ENCODE measurements at places on chromosomes 2 and 18.

DNA sequence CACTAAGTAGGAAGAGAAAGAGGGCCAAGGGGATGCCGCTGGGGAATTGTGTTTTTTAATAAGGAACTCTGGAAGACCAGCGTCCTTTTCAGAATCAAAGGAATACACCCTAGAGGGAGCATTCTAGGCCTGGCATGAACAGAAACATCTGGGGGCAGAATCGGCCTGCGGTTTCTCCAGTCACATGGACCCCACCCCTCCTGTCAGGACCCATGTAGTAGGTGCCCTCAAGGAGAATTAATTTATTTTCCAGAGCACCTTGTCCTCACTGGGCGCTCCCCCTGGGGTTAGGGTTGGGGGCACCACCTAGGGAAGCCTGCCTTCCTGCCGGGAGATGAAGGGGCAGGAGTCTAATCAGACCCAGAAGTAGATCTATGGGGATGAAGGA, 44.2 kb downstream of the TMEM37 start:
- DNase-seq = no peak

GRCh38 chr2:10668402-10669012, 21.3 kb downstream of the NOL10 start:
- DNase-seq = no peak

DNA sequence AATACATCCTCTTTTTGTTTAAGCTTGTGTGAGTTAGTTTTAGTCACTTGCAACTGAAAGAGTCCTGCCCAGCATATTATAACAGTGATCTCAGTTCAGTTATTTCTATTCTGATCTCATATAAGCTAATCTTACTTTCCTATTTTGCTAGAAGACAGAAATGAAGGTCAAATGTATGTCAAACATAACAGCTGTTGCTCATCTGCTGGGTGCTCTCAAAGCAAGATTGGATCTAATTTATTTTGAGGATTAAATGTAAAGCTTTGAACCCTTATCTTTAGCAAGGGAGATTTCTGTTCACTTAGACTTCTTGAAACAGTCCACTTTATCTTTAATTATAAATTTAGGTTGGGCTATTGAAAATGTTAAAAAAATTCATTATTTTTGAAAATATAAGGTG, 31.2 kb downstream of the CRYGD start:
- no peak for DNase-seq

DNA sequence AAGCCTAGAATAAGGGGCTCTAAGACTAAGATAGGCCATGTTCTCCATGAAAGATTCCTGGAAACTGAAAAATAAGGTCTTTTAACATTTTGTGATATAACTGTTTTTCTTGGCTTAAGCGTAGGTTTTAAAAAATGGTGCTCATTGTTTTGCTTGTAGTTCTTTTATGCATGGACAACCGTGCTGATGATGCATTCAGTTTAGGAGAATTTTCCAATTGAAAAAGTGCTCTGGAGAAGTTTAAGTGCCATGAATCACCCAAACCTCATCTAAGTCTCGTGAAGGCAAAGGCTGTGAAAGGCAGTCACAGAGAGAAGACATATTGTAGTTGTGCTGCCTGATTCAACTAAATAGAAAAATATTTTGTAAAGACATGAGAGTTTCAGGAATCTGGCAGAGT, 111.8 kb upstream of the GAREM1 start:
- DNase-seq = no peak

DNA sequence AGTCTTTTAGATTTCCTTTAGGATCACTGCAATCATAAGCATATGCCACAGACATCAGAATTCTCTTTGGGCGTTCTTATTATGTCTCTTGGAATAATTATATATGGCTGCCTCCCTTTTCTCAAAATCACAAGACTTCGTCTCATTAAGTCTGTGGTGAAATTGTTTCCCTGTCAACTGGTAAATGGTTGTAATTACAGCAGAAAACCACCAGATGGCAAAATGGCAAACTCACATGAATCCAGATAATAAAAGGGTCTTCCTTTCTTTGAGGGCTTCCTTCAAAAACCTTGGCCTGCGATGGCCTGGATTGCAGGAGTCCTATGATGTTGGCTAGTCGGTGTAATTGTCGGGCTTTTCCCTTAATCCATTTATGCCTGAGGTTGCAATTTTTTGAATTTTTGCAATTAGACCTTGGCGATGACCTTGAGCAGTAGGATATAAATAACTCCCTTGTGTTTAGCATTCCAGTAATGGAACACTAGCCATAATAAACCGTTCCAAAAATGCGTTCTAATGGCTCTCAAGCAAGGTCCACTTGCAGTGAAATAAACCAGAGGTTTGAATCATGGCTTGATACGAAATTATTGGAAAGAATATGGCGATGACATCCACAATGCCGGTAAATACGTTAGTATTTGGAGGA, 656.4 kb downstream of the MBD2 start:
- DNase-seq = no peak

- no peak for DNase-seq
These were observed 239.7 kb upstream of the TNP1 start for GRCh38 chr2:217099561-217099960.

GRCh38 chr18:59834267-59834666, 65.5 kb upstream of the PMAIP1 start:
- no peak for DNase-seq

GRCh38 chr2:45813003-45813941, 161.8 kb downstream of the PRKCE start:
- DNase-seq = no peak

DNA sequence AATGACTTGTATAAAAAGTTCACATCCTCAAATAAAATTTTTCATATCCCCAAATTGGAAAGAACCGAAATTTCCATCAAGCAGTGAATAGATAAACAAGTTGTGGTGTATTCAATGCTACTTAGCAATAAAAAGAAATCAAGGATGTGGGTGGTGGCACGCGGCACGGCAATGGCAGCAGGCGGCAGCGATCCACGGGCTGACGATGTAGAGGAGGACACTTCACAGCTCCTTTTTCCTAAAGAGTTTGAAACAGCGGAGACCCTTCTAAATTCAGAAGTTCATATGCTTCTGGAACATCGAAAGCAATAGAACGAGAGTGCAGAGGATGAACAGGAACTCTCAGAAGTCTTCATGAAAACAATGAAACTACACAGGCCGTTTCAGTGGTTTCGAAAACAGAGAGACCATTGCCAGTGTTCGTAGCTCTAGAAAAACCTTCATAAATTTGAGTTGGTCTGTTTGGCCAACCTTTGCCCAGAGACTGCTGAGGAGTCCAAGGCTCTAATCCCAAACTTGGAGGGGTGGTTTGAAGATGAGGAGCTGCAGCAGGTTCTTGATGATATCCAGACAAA, 9.8 kb upstream of the IL36A start:
- peak; percentile 66 for DNase-seq

DNA sequence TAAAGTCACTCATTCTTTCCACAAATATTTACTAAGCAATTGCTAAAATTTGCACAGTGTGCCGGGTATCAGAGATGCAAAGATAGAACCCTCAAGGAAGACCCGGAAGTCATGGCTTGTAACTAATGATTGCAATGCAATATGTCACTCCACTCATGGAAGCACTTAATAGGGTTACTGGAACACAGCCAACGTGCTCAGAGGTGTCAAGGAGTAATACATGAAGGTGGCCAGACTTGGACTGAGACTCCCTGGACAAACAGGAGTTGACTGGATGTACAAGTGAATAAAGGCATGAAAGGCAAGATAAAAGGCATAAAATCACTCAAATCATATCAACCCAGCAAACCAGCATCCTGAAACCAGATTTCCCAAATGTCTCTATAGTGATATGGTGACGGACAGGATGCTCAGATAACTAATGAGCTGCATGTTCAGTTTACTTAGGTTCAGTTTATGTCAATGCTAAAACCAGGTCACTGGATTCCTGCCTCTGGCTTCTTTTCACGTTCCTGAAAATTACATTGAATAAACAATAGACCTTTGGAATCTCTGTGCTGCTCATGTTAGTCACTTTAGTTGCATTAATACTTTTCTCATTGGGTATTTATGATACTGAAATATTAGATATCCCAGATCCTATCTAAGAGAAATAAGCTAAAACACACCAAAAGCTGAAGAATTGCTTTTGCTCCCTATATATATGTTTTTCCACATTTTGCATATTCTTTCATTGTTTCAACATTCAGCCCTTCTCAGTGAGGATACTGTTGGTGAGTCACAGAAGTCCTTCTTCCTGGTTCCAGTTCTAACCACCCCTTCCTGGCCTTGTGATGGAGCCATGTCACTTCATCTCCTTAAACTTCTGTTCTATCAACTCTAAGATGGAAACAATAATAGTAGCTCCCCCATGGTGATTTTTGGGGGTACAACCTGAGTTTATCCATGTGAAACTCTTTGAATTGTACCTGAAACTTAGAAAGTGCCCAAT, 688.9 kb upstream of the ID2 start:
- no peak for DNase-seq

GRCh38 chr18:63871836-63872235, 15.7 kb upstream of the SERPINB2 start:
- DNase-seq = no peak

DNA sequence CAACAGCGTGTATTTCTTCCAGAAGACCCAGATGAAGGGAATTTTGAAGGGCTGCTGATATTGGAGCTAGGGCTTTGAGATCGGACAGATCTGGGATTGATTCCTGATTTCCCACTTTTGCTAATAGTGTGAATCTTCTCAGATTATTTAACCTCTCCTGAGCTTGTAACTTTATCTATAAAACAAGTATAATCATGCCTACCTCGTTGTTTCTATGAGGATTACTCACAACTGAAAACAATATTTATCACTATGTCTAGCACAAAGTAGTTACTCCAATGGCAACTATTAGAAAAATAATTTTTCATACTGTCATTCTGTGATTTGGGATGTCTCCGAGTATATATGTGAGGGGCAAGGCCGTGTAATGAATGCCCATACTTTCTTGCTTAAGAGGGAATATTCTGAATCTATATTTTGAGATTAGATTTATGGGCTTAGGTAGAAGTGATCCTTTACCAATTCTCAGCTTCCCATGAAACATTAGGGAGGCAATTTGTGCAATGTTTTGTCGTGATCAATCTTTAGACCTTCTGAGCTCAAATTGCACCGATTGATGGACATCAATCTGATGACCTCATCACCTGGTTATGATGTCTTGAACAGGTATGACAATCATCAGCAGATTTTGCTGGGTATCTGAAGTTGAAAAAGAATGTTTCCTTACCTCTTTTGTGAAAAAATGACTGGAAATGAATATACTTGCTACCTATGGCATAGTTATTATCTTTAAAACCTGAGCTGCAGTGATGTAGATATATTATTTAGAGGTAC, 339.9 kb downstream of the KCNS3 start:
- DNase-seq = no peak

DNA sequence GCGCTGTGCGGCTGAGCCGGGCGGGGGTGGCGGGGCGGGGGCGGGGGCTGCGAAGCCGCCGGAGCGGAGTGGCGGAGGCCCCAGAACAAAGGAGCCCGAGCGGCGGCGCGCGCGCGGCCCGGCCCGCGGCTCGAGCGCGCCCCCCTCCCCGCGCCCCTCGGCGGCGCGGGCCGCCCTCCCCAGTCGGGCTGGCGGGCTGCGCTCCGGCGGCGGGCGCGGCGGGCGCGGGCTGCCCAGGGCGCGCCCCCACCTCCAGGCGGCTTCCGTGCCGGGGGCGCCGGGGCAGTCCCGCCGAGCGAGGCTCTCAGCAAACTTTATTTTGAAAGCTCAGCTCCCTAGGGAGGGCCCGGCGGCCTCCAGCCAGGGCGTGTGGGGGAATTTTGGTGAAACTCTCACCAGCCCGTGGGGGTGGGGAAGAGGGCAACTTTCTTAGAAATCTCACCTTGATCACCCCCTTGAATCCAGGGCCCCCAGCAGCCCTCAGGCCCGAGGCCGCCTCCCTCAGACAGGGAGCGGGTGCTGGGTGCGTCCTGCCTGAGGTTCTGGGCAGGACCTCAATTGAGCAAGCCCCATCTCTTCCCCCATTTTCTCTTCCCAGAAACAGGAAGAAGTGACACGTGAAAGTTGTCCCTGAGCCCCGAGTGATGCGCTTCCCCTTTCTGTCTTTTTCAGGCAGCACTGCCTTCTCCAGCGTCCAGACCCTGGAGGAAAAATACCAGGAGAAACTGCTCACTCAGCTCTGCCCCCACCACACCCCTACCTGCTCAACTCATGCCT, 786 bp downstream of the TET3 start:
- peak; percentile 88 for DNase-seq

DNA sequence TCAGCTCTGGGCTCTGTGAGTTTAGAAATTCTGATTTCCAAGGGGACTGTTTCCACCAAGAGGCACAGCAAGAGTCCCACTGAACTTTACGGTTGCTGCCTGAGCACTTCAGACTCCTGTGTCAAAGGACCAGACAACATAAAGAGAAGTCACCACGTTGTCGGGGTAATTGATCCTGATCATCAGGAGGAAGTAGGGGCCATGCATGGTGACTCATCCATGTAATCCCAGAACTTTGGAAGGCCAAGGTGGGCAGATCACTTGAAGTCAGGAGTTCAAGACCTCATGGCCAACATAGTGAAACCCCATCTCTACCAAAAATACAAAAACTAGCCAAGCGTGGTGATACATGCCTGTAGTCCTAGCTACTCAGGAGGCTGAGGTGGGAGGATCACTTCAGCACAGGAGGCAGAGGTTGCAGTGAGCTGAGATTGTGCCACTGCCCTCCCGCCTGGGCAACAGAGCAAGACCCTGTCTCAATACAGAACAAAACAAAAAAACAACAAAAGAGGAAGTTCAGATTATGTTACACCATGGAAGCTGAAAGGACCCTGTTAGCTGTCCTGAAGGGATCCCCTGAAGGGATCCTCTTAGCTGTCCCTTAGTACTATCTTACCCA, 9.4 kb upstream of the ASXL2 start:
- DNase-seq = no peak

DNA sequence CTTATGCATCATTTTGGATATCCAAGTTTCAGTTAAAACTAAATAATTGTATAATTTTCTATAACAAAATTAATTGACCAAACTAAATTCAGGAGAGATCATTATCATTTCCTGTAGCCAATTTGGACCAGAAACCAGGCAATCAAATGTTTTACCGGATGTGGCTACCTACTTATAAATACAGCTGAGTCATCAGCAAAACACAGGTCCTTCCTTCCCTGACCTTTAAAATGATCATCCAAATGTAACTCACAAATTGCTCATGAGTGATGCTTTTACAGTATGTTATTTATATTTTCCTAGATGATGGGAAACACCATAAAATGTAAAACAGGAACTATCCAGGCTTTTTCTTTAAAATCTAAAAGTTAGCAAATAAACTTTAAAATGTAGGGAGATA, 133.7 kb downstream of the CBLN2 start:
- DNase-seq = no peak

DNA sequence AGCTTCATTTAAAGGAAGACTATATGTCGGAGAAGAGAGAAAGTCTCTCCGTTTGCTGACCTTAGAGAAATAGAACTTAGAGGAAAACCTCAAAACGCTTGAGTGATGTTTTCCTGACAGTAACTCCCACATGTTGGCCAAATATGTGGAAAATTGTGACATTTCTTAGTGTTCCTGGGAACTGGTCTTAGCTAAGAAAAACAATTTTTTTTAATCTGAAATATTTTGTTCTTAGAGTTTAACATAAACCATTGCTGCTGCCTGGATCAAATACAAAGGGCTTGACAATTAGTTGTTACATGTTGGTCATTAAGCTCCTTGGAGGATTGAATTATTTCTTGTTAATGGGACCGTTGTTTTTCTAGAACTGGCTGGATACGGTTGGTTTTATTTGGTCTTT, 16.3 kb downstream of the DYNC2LI1 start:
- no peak for DNase-seq

- no peak for DNase-seq
These were observed 66.8 kb upstream of the FOSL2 start for GRCh38 chr2:28325567-28326468.
